Activated naive CD8-positive, alpha-beta T cell treated with anti-CD3 and anti-CD28 coated beads, Interleukin-2, amount 50 U/mL, for 16 hours (primary cell): ENCODE measurements at places on chromosomes 11 and 22.

DNA sequence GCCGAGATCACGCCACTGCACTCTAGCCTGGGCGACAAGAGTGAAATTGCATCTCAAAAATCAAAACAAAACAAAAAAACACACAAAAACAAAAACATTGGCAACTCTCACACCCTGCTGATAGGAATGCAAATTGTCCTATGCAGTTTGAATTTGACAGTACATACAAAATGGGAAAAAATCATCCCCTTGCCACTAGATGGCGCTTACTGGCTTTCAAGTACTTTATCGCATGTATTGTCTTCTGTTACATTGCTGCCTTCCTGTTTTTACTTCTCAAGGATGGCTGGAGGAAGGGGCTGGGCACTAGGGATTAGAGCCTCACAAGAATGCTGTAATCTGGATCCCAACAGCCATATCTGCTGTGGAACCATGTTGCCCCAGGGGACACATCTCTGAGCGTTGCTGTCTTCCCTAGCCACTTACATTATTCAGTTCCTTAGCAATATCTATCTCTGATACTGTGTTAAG, 59.4 kb upstream of the A4GALT start:
- no peak for DNase-seq

DNA sequence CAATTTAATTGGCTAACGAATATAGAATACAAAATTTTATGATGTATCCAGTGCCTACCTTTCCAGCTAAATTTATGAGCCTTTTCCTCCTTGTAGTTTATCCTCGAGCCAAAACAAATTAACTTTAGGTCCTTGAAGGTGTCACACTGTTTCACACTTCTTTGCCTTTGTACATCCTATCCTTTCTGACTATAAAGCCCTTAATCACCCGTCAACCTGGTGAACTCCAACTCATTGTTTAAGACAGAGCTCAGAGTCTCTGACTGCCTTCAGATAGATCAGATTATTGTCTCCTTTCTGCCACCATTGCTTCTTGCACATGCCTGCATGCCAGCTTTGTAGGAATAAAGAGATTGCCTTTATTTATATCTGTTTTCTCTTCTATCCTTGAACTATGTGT, 58.8 kb downstream of the CNTN5 start:
- no peak for DNase-seq

GRCh38 chr22:32411829-32412592, at the start of gene RTCB:
Gene RTCB, minus strand, starts transcription at chr22:32412247. Its CDS starts 91 bp downstream, at chr22:32412156.
- DNase-seq: peak; percentile 85

GRCh38 chr11:34860034-34860433, 56.1 kb downstream of the APIP start:
- no peak for DNase-seq

GRCh38 chr11:85123752-85124231, 503.4 kb downstream of the DLG2 start:
- DNase-seq: no peak

- no peak for DNase-seq
Observed at GRCh38 chr22:36587289-36588154, 58.6 kb upstream of the EIF3D start.

- DNase-seq: no peak
Observed at GRCh38 chr11:57307666-57308270, 17.0 kb downstream of the TNKS1BP1 start.

- DNase-seq: no peak
Observed at GRCh38 chr22:38864361-38865191, 7.4 kb downstream of the CBX6 start.

GRCh38 chr11:88193278-88193677, 18.0 kb upstream of the RAB38 start:
- DNase-seq: no peak

GRCh38 chr11:101726988-101727387, 143.2 kb upstream of the TRPC6 start:
- no peak for DNase-seq

DNA sequence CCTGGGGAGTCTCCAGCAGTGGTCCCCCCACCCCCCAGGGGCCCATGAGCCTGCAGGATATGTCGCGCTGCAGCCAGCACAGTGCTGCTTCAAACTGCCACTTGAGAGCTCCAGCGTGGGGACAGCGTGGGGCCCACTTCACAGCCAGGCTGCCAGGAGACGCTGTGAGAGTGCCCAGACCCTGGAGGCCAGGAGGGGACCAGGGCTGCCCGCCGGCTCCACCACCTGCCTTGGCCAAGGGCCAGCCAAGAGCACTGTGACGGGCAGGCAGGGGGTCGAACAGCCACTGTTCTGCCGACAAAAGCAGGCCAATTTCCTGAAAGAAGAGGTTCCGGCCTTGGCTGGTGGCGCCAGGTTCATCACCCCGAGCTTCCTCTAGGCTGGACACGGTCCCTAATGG, 60.2 kb downstream of the FLRT1 start:
- DNase-seq: no peak

- no peak for DNase-seq
Observed at GRCh38 chr22:17797721-17798559, 23.7 kb upstream of the BID start.

- DNase-seq: no peak
Observed at GRCh38 chr11:45383224-45383623, 97.1 kb upstream of the SYT13 start.

DNA sequence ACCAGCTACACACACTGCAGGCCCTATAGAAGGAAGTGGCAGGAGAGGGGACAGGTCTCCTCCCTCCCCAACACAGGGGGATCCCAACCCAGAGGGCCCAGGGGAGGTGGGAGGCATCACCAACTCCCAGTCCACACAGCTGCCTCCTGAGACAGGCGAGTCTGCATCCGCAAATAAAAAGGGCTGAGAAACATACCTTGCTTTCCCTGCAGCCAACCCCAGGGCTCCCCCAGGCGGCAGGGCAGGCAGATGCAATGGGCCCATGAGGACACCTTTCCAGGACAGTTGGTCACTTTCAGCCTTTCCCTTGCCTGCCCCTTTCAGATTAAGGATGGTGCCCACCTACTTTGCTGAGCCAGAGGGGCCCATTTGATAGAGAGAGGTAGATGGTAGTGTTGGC, 180.0 kb downstream of the BRD1 start:
- no peak for DNase-seq

GRCh38 chr11:61688365-61689163, 8.4 kb downstream of the DAGLA start:
- DNase-seq: no peak

- DNase-seq: no peak
Observed at GRCh38 chr11:8083871-8084281, 2.9 kb downstream of the TUB start.

DNA sequence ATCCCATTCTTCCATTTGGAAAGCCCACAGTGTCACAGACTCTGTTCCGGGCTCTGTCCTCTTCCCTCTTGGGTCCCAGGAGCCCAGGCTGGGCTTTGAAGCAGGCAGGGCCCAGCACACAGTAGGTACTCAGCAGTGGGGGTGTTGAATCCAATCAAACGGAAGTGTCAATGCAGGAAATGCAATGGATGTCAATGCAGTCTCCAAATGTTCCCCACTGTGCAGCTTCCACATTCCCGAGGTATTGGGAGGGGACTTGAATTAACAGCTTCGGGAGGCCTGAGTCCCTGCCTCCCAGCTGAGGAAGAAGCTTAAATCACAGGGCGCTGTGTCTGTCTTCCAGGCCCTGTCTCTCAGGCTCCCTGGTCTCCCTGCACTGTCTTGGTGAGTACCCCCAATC, 21.8 kb upstream of the SMIM35 start:
- DNase-seq: no peak

DNA sequence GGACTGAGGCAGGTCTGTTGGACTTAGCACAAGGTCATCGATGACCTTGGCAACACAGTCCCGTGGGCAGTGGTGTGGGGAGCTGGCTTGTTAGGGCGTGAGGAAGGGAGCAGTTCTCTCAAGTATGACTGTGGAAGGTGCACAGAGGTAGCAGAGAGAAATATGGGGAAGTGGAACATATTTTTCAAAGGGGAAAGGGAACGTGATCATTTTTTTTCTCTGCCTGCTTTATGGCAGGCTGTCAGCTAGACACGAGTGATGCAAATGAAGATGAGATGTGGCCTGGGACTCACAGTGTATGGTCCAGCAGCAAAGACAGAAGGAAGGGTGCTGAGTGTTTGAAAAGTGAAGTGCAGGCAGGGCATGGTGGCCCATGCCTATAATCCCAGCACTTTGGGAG, 30.6 kb downstream of the ADAMTS8 start:
- no peak for DNase-seq
